HEK293T (cell line): ENCODE measurements at places on chromosomes 7 and 10.

DNA sequence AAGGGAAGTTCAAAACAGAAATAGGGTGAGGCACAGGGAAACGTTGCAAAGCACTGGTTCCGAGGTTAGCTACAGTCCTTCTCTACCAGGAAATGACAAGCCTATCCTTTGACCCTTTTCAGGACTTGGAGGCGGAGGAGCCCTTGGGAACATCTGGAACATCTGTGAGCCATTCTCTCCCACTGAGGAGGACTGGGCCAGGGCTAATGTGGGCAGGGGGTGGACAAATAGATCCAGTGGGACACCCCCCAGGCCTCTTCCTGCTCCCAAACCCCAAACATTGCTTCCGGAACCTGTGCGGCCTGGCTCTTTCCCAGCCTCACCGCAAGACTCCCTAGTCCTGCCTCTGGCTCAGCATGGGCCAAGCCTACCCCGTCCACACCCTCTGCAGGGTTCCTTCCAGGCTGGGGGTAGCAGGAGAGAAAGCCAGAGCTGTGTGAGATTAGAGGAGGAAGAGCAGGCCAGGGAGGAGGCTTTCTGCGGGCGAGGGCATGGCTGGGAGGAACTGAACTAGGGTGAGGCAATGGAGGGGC is 36.5 kb downstream of the GHRHR start:
- DNase-seq = no peak

- no peak for DNase-seq
Measured at GRCh38 chr10:122181041-122181732, 89.9 kb upstream of the BTBD16 start.

DNA sequence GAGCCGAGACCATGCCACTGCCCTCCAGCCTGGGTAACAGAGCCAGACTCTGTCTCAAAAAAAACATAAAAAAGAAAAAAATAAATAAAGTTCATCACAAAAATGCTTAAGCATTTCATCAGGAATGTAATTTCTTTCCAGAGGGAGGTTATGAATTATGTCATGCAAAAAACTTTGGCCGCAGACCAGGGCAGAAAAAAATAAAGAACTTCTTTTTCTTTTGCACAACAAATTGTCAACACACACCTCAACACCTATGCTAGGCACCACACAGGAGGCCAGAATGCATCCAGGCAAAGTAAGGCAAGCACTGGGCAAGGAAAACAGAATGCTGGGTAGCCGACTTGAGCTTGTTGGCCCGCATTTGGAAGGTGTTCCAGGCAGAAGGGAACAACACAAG is 3.9 kb downstream of the C10orf62 start:
- DNase-seq = no peak

GRCh38 chr10:29163746-29164145 is 125.1 kb upstream of the LYZL1 start:
- DNase-seq = no peak

DNA sequence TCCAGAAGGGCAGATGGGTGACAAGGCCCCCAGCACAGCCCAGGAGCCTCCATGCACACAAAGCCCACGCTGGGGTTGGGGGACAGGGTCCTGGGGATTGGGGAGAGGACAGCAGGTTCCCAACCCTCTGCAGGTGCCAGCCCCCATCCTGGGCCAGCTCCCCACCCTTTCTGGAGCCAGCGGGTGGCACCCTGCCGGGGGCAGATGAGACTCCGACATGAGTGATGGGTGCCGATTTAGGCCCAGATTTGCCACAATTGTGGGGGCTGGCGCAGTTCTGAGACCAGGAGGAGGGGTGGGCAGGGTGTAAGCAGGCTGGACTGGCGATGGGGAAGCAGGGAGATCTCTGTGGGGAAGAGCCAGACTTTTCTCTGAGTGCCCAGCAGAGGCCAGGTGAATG is 49.3 kb upstream of the SLF2 start:
- no peak for DNase-seq

- DNase-seq = no peak
Measured at GRCh38 chr7:23971031-23971430, 261.0 kb downstream of the STK31 start.
